Mesenteric fat pad (tissue), 1 donor: ENCODE measurements at places on chromosomes 13 and 19.

DNA sequence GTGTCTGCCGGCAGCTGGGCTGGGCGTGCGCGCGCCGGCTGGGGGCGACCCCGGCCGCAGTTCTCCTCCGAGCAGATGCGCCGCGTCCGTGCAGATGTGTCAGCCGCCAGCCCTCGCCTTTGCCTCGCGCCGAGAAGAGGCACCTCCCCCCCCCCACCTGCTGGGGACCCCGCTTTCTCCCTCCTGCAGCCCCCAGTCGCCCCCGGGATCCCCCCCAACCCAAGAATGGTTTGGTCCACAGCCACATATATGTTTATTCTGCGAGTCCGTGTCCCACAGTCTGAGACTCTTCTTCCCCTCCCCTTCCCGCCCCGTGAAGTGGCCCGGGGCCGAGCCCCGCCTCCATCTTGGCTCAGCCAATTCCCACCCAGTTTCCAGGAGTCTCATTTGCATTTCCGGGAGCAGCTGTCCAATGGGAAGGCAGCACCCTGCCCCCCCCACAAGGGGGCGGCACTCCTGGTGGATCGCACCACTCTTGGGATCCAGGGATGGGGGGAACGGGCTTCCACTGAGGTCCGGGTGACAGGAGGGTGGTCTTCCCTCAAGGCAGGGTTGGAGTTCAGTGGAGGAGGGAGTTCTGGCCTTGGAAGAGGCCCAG is 8.6 kb downstream of the ISOC2 start:
- DNase-seq: no peak

DNA sequence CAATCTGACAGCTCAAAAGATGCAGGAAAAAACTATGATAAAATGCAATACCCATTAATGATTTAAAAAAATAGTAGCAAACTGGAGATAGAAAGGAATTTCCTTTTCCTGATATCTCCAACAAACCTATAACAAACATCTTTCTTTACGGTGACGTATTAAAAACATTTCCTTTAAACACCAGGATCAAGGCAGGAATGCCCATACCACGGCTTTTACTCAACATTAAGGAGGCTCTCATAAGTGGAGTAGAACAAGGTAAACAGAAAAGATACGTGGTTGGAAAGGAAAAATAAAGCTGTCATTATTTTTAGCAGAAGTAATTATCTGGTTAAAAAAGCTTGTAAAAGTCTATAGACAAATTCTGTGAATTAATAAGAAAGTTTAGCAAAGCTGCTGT is 61.1 kb downstream of the MIPEP start:
- no peak for DNase-seq

GRCh38 chr13:57846600-57847173 is 215.1 kb downstream of the PCDH17 start:
- DNase-seq: no peak

DNA sequence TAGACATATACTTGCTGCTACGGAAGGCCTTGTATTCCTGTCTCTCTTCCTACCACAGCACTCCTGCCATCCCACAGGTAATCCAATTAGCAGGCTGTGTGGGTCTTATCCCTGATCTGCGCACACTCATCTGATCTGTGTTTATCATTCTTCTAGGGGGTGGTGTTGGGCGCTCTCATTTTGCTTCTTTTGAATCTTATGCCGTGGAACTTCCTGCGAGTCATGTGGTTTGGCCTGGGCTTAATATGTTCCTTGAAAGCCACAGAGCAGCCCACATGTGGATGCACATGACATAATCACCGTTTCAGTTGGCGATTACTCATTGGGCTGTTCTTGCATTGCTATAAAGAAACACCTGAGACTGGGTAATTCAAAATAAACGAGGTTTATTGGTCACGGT is 7.5 kb downstream of the RASA3 start:
- no peak for DNase-seq

DNA sequence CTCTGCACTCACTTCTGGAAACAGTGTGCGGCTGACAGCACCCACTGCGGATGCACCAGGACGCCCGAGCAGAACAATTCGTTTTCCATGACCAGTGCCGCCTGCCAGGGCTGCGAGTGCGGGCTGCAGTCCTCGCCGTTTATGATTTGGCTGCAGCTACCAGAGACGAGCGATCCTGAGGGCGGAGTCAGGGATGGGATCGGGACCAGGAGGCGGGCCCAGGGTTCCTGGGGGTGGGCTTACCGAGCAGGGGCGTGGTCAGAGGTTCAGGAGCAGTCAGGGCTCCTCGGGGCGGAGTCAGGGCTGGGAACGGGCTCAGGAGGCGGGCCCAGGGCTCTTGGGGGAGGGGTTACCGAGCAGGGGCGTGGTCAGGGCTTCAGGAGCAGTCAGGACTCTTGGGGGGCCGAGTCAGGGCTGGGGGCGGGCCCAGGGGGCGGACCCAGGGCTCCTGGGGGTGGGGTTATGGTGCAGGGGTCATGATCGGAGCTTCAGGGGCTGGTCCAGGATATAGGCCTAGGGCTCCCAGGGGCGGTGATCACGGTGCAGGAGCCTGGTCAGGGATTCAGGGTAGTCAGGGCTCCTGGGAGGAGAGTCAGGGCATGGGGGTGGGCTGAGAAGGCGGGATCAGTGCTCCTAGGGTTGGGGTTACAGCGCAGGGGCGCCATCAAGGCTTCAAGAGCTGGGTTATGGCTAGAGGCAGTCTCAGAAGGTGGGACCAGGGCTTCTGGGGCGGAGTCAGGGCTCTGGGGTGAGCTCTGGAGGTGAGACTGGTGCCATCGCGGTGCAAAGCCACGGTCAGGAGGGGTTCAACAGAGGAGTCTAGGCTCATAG is 1.7 kb downstream of the KLK4 start:
- no peak for DNase-seq

DNA sequence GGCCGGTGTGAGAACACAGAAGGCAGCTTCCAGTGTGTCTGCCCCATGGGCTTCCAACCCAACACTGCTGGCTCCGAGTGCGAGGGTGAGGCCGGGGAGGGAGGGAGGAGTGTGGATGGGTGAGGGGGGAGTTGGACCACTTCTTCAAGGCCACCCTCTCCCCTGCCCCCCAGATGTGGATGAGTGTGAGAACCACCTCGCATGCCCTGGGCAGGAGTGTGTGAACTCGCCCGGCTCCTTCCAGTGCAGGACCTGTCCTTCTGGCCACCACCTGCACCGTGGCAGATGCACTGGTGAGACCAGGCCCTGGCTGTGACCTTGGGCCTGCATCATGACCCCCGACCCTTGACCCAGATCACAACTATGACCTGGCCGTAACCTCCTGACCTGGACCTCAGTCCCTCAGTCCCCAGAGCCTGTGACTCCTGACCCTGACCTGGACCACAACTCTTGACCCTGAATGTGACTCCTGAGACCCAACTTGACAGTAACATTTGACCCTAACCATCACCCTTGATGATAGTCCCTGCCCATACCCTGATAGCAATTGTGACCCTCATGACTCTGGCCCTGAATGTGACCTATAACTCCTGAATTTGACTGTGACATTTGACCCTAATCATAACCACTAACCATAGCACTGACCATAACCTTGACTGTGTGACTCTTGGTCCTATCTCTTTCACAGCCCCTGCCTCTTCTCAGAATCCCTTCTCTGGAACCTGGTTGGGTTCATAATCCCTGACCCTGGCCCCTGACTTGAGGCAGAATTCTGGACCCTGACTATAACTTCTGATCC is 10.9 kb downstream of the LTBP4 start:
- no peak for DNase-seq

DNA sequence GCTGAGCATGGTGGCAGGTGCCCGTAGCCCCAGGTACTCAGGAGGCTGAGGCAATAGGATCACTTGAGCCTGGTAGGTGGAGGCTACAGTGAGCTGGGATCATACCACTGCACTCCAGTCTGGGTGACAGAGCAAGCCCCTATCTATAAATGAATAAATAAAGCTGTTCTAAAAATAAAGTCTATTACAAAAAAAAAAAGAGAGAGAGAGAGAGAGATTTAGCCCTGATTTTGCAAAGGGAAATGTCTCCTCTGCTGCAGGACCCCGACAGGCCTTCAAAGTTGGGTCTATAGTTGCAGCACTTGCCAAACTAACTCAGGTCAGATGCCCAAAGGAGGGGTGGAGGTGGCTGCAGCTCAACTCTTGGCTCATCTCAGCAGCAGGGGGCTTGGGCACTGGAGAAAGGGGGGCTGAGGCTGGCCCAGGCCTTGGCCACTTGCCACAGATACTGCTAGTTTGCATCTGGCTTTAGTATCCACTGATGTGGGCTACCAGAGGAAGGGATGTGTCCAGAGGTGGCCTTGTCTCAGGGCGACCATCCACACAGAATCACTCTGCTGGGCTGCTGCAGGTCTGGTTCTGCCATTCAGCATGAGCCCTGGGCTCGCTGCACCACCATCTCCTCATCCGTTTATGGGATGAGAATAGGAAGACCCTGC is 30.8 kb upstream of the AKT2 start:
- DNase-seq: no peak

GRCh38 chr19:32750441-32751055 is 31.0 kb downstream of the TDRD12 start:
- no peak for DNase-seq

- DNase-seq: no peak
These were observed 5.5 kb upstream of the ADGRE5 start for GRCh38 chr19:14375582-14376291.

GRCh38 chr13:112781881-112782361 is 92.1 kb downstream of the ATP11A start:
- DNase-seq: peak; percentile 81

GRCh38 chr13:26280295-26280694 is 26.4 kb downstream of the CDK8 start:
- no peak for DNase-seq

DNA sequence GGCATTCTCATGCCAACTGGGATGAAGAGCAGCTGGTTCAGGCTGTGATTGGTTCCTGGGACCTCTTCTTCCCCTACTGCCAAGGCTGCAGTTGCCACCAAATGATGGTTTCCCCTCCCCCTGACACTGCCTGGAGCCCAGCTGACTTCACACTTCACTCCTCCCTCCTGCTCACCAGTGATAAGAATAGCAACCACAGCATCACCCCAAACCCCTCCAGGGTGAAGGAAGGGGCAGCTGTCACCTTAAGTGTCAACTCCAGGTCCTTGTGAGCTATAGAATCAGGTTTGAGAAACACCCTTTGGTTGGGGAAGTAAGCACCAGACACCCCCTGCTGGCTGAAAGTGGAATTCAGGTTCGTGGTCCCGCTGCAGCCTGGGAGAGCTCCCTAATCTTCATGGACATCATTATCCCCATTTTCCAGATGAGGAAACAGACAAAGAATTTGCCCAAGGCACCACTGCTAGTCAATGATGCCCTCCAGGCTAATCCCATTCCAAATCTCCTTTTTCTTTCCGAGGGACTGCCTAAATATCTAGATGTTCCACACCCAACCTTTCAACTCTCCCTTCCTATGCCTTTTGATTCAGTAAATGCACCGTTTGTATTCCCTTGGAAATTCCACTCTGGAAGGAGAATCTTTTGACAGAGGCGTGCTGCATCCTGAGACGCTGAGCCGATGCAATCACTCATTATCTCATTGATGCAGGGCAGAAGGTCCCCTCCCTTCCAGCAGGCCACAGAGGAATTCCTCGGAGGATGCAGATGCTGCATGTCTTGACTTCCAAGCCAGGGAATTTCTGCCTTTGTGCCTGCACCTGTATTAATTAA is 50.6 kb upstream of the UQCRFS1 start:
- peak; percentile 82 for DNase-seq

DNA sequence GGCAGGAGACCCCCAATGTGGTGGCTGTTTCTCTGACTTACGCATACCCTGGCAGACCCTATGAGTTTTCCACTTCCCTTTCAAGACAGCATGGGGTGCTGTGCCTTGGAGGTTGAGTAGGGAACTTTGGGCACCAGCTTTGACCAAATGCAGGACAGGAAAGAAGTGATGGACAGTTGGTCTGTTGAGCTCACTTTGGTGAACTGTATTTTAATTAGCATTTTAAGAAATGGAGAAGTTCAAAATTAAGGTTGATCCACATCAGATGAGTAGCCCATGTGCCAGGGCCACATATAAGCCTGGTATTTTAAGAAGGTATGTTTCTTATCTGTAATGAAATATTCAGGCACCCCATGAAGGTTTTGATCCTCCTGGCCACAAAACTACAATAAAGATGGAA is 46.1 kb upstream of the RAP2A start:
- DNase-seq: no peak
